ENCODE measurements at places on chromosomes 16 and 17.

DNA sequence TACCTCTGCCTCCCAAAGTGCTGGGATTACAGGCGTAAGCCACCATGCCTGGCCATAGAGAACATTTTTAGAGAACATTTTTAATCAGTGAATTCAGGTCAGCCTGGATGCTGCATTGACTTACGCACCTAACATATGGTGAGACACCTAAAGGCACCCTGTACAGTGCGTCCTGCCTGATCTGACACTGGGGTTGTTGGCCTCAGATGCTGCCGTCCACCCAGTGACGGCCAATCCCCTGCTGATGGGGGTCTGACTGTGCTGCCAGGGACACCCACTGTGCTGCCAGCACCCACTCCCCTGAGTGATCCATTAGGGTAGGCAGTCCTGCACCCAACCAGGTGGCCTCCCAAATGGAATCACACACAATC, 38.5 kb downstream of the WNT3 start:
- DNase-seq, result no peak

GRCh38 chr17:31527606-31528005, 136.1 kb downstream of the RAB11FIP4 start:
- no peak for DNase-seq

DNA sequence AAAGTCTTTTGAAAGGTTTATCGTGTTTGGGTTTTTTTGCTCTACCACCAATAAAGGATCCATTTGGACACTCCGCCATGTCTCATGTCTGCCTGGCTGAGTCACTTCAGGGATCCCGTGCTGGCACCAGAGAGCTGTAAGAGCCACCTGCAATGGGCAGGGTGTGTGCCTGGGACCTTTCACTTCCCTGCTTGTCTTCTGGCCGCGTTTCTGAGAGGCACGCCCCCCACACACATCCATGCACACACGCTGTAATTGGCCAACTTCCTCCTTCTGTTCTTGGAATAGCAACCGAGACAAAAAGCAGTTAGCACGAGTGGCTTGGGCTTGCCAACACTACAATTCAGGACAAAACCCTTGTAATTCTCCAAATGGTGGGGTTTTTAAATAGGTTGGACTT, 9.8 kb upstream of the SOST start:
- no peak for DNase-seq

GRCh38 chr16:1469693-1470201, 5.1 kb downstream of the CLCN7 start:
- DNase-seq, result no peak

- no peak for DNase-seq
Measured at GRCh38 chr16:84689111-84689510, 10.7 kb upstream of the USP10 start.

GRCh38 chr16:29775742-29776408, 2.2 kb upstream of the ZG16 start:
- no peak for DNase-seq

DNA sequence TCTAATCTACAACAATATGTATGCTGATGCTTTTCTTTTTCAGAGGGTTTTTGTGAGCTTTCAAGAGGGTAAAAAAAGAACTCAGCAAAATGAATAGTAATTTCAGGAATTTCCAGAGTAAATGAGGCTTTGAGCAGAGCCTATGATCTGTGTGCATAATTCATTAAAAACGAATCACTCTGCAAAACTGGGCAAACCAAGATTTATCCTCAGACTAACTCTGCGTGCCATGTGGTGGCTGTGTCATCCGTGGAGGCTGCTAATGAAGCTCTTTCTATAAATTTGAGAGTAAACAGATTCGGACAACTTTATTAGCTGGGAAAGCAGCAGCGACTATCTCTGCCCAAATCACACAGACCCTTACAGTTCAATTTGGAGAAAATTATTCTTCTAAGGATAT, 83.8 kb downstream of the FOXL1 start:
- DNase-seq, result no peak

DNA sequence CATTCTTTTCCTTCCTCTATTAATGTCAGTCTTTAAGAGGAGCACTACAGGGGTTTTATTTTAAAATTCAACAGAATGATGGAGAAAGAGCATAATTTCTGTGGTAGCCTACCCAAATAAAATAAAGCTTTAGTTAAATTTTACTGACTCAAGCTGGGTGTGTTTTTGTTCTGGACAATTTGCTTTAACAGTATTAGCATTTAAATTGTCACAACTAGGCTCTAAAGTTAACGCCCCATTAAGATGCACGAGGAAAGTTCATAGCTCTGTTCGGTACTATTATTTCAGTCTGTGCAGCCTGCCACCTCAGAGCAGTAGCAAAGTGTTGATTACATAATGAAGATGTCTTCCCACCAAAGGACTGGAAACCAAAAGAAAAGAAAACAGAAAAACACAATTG, 52.0 kb downstream of the CDK12 start:
- no peak for DNase-seq

DNA sequence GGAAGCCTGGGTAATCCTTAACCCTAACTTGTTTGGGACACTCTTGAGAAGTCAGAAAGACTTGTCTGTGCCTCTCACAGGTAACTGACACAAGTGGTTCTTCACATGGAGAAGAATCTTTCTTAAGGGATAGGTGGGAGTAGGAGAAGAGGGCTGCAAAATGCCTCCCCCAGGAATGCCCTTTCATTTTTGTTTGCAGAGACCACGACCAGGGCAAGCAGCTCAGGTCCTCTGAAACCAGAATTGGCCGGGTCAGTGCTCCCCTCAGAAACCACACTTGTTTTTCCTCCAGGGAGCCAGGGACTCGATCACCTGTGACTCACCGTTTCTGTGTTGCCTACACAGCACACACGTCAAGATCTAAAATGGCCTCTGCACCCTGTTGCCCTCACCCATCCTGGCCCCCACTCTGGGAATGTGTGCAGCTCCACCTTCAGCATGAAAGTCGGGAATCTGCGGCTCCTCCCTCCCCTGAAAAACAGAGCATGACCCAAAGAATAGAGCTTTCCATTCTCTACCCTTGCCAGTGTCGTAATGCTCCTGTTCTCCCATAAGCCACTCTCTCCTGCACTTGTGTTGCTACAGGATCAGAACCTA, 36.1 kb downstream of the HNF1B start:
- DNase-seq, result no peak

DNA sequence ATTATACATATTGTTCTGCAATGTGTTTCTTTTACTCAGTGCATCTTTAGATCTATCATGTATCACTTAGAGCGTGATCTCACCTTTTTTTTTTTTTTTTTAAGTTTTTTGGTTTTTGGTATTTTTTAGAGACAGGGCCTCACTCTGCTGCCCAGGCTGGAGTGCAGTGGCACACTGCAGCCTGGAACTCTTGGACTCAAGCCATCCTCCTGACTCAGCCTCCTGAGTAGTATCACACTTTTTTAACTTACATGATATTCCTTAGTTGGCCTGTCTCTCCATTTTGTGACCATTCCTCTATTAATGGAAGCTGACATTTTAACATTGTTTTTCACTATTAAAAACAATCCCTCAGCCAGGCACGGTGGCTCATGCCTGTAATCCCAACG, 4.7 kb upstream of the MPO start:
- DNase-seq, result no peak

DNA sequence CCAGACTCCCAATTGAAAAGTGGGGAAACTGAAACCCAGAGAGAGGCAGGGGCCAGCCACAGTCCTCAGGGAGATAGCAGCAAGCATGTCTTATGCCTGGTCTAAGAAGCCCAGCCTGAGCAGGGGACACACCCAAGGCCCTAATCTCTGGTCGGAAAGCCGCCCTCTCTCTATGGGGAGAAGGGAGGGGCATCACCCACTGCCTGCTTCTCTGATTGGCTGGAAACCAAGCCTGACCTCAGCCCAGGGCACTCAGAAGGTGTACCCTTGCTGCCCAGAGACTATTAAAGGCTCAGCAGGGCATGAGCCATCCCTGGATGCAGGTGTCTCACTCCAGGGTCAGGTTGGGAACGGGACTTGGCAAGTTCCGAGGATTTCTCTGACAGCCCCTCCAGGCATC, 5.7 kb upstream of the KRT13 start:
- DNase-seq, result no peak

DNA sequence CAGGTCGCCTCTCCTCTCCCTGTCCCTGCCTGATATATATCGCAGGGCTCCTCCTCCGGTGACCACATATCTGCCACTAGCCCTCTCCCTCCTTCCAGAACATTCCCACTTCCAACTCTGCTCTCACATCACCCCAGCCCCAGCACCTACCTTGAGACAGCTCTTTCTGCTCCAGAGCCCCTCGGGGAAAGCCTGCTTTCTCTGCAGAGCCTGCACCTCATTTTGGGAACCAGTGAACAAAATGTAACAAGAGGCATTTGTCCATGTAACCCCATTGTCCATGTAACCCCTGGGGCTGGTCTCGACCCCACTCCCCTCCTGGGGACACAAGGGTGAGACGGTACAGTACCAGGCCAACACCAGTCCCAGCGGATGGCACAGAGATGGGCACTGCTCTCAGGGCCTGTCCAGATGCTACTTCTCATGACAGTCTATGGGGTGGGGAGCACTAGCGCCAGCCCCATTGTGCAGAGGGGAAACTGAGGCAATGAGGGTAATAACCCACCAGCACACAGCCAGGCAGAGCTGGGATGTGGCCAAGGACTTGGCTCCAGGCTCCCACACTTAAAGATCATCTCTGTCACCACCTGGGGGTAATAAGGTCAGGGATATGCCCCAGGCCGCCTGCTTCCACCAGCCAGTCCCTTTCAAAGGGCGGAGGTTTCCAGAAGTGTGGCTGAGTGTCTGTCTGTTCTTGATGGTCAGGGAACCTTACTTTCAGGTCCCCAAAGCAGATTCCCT, 42.9 kb downstream of the TBC1D16 start:
- DNase-seq, result no peak

DNA sequence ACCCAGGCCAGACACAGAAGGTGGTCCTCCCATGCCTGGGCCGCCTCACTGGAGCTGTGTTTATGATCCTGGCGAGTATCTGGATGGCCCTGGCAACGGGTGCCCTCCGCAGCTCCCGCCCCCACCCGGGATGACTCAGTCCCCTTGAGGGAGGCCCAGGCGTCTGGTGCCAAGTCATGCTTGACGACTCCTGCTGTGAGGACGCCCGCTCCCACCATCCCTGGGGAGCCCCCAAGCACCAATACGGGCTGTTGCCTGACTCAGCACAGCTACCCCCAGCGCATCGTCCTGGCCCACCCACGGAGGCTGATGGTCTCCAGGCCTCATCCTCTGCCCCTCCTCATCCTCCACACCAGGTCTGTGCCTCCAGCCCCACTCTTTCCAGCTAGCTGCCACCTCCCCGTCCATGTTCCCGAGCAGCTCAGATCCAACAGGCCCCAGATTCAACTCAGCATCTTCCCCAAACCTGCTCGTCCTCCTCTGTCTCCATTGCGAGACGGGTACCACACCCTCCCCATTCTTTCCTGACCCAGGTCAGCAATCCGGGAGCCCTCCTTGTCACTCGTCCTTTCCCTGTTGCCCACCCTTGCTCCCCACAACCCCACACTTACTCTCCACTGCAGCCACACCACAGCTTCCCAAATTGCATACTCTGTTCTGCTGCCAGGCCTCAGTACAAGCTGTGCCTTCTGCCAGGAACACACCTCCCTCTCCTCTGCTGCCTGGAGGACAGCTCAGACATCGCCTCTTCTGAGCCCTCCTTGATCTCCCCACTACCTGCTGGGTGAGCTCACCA, 2.6 kb downstream of the CAMKK1 start:
- DNase-seq, result no peak

DNA sequence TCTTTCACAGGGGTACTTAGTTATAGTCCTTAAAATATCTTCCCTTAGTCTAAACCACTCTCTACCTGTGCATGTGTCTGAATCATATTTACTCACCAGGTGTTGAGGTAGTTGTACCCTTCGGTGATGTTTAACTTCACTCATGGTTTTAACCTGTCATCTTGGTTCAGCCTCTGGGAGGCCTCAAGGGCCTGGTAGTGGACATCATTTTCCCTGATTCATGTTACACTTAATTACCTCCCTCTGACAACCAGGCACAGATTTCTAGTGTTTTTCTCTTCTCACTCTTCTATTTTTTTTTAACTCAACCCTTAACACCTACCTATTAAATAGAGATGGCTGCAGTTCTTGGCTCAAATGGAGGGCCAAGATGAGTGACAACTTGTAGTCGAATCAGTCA, 505.4 kb downstream of the TMEM114 start:
- DNase-seq, result no peak

Data from T-helper 9 cell (primary cell).